ENCODE measurements at places on chromosomes 4 and X. TPM values are rescaled to one million over a fixed set of nuclear protein-coding genes. Genes with fewer than 3 reads are reported as not detected.

AFM gene
- not detected for polyA plus RNA-seq

INPP4B gene
- 3.9 TPM for polyA plus RNA-seq

ASMTL gene
- 22.1 TPM for polyA plus RNA-seq

HMX1 gene
- polyA plus RNA-seq: not detected

TSPAN5 gene
- polyA plus RNA-seq: 1.4 TPM

CT83 gene
- not detected for polyA plus RNA-seq

PAGE4 gene
- not detected for polyA plus RNA-seq

RAB40A gene
- 0.25 TPM for polyA plus RNA-seq

SLC6A8 gene
- 43.5 TPM for polyA plus RNA-seq

RNF175 gene
- polyA plus RNA-seq: 0.38 TPM

FRMD7 gene
- polyA plus RNA-seq: not detected

IL1RAPL1 gene
- polyA plus RNA-seq: not detected

GPR78 gene
- polyA plus RNA-seq: not detected

IRS4 gene
- polyA plus RNA-seq: not detected

CENPVL1 gene
- polyA plus RNA-seq: not detected

ADGRG4 gene
- 0.45 TPM for polyA plus RNA-seq

DNA sequence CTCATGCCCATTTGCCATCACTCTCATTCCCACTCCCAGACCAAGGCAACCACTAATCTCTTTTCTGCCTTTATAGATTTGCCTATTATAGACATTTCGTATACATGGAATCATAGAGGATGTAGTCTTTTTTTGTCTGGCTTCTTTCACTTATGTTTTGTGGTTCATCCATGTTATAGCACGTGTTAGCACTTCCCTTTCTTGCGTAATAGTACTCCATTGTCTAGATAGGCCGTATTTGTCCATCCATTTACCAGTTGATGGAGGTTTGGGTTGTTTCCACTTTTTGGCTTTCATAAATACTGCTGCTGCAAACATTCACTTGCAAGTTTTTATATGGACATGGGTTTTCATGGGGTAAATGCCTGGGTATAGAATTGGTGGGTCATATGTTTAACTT, 48.4 kb downstream of the KIF4A start:
- no peak for DNase-seq

GRCh38 chrX:41661366-41662095, 27.2 kb upstream of the GPR34 start:
- no peak for DNase-seq

DNA sequence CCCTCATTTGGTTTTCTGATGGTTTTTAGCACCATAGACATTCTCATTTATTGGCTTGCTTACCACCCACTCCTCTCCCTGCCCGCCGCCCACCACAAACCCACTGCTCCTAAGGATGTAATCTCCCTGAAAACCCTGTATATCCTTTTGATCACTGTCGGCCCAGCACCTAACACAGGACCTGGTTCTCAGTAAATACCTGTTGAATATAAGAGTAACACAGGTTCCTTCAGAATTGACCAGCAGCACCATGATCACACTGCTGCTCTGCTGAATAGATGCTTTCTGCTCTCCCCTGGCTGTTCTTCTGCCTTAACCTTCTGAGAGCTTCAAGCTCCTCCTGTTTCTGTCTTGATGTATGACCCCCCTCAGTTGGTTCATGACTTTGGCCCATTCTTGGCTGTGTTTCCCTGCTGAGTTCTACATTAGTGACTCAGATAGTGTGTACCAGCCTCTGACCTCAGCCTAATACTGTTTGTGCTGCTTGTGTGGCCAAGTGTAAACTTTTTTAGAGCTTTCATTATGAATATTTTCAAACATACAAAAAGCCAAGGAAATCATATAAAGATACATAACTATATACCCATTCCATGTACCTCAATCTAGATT, 265.3 kb downstream of the FRMPD4 start:
- no peak for DNase-seq

DNA sequence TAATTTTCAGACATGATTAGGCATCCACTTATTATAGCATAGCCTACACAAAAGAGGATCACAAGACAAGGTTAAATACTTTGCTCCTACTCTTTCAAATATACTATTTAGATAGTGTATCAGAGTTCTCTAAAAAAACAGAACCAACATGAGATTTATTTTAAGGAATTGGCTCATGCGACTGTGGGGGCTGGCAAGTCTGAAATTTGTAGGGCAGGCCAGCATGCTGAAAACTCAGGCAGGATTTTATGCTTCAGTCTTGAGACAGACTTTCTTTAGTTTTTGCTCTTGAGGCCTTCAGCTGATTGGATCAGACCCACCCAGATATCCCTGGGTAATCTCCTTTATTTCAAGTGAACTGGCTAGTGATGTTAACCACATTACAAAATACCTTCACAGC, 169.5 kb downstream of the MAML3 start:
- DNase-seq: no peak

GRCh38 chr4:164483711-164484110, 270.2 kb upstream of the SMIM31 start:
- no peak for DNase-seq

DNA sequence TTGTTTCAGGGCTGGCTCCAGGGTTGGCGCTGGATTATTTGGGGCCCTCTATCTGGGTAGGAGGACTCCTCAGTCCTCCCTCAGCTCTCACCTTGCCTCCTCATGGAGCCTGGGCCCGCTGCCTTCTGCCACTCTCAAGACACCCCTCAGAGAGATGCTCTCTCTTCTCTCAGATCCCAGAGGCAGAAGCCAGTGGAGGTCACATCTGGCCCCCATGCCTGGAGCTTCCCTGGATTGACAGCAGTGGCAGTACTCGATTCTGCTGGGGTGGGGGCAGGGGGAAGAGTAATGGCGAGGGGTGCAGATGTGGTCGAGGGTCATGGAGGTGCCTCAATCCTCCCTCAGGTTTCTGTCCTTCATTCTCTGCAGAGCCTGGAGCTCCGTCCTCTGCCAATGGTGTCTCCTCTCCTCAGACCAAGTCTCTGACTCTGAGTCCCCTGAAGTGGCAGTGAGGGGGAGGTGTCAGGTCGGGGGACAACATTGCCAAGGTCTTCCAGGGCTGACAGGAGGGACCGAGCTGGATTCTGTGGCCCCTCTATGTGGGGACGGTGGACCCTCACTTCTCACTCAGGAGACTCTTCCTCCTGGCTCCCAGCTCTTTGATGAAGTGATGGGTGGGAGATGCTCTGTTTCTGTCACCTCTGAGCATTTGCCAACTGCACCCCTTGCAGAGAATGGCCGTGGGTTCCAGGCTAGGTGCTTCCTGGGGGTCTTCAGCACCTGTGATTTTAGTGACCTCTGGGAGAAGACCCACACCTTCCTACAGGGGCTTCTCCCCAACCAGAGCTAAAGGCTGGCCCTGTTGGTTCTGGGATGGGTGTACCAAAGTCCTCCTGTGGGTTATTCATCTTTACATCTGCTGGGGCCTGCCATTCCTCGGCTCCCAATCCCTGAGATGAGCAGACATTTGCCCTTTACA, 10.9 kb upstream of the HSFX1 start:
- no peak for DNase-seq

DNA sequence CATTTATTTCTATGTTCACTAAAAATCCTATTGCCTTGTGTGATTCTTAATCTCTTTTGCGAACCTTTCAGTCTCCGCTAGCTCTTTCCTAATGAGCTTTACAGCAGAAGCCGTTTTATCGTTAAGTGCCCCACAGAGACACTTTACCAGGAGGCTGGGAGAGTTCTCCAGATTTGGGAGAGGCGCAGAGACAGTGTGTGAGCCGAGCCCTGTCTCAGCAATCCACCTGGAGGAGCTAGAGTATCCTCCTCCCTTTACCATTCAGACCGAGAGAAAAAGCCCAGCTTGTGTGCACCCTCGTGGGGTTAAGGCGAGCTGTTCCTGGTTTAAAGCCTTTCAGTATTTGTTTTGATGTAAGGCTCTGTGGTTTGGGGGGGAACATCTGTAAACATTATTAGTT, 54.9 kb upstream of the MTM1 start:
- no peak for DNase-seq

DNA sequence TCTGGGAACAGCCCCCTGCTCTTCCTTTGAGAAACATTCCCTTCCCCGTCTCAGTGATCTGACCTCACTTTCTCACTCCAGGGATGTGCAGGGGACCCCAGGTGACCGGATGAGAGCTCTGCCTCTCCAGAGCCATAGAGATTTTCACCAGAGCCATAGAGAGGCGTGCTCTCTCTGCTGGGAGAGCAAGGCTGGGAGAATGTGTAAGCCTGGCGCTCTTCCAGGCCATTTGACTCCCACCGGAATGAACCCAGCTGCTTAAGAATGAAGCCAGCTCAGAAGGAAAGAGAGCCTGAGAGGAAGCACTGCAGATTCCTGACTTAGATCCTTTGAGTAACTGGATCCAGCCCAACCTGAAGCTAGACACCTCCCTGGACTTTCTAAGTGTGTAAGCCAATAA, 106.4 kb downstream of the DHX15 start:
- DNase-seq: no peak

GRCh38 chr4:165359506-165359905, 19.3 kb upstream of the CPE start:
- peak; percentile 36 for DNase-seq

DNA sequence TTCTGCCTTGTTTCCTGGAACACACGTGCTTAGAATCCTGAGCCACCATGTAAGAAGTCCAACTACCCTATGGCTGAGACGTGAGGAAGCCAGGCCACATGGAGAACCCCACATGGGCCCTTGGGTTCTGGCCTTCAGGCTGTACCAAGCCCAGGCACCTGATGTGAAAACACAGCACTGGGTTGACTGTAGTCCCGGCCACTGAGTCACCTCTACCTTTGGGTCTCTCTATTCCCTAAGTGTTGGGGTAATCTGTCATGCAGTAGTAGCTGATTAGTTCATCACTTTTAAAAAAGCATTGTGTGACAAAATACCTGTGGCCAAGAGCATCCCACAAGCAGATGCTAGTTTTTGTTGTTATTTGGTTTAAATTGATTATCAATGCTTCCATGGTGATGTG, 24.3 kb downstream of the CFAP97 start:
- no peak for DNase-seq

- no peak for DNase-seq
These were observed 464.4 kb upstream of the BOD1L1 start for GRCh38 chr4:14091966-14092365.

GRCh38 chrX:39398963-39399261, 597.7 kb downstream of the MID1IP1 start:
- no peak for DNase-seq

GRCh38 chrX:28491941-28492340, 95.3 kb upstream of the IL1RAPL1 start:
- DNase-seq: no peak

DNA sequence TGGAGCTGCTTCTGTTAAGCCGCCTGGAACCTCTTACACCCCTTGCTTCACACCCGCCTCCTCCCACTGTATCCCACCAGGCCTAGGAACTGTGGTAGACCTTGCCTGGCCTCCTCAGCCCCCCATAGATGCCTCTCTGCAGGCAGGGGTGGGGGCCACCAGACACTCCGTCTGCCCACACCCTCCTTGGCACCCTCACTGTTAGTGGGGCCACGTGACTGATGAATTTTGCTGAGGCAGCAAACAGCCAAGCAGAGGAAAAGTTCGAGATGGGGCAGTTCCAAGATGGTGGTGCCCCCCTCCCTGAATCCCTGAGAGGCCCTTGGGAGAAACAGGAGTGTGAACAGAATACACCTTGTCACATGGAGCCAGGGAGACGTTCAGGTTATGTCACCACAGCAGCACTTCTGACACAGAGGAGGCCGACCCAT, 41.2 kb upstream of the C4orf50 start:
- no peak for DNase-seq

GRCh38 chr4:154164931-154165839, 326.4 kb downstream of the DCHS2 start:
- DNase-seq: no peak

- no peak for DNase-seq
These were observed 38.0 kb downstream of the IL1RAPL1 start for GRCh38 chrX:28625223-28625622.

DNA sequence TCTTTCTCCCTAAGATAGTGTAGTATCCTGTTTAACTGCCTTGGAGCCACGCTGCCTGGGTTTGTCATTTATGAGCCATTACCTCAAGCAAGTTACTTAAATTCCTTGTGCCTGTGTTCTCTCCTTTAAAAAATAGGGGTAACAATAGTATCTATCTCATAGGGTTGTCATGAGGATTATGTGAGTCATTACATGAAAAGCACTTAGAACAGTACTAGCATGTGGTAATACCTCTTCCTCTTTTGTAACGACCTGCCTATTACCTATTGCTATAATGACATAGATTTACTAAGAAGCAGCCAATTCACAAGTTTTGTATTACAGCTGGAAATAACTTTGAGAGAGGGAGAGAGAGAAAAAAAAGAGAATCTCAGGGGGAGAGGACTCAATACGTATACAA, 834.7 kb downstream of the RAPGEF2 start:
- DNase-seq: no peak

Measured in small intestine (tissue), 16 donors.